ENCODE measurements at places on chromosomes 13 and 19.

DNA sequence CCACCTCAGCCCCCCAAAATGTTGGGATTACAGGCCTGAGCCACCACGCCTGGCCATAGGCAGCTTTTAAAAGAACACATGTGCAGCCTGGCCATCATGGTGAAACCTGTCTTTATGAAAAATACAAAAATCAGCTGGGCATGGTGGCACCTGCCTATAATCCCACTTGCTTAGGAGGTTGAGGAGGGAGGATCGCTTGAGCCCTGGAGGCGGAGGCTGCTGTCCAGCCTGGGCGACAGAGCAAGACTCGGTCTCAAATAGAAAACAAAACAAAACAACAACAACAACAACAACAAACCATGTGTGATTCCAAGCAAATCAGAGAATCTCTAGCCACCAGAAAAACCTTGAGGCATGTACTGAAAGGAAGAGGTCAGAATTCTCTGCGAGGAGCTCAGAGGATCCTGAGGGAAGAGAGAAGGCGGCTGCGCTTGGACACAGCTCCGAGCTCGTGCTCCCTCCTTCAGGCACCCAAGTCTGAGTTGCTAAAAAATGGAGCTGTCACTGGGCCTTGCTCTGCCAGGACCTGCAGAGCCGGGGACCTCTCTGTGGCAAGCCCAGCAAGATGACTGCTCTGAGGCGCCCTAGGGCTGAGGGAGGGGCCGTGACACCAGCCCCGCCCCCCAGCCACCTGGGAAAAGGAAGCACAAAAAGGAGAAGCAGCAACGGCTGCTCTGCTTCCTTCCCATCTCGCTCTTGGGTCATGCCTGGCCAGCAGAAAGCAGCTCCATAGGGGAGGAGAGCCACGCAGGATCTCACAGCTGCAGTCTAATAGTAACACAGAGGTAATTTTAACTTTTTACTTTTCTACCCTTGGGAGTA lies at the start of gene ARL11:
Gene ARL11 (plus strand): TSS at position 677 of the 822 bp plus-strand sequence. CDS start 1,941 bp downstream, outside the sequence.
- no peak for DNase-seq

- no peak for DNase-seq
Measured at GRCh38 chr19:10823690-10824089, 12.3 kb downstream of the TMED1 start.

- DNase-seq: no peak
Measured at GRCh38 chr19:27911122-27911898, 1301.6 kb downstream of the UQCRFS1 start.

DNA sequence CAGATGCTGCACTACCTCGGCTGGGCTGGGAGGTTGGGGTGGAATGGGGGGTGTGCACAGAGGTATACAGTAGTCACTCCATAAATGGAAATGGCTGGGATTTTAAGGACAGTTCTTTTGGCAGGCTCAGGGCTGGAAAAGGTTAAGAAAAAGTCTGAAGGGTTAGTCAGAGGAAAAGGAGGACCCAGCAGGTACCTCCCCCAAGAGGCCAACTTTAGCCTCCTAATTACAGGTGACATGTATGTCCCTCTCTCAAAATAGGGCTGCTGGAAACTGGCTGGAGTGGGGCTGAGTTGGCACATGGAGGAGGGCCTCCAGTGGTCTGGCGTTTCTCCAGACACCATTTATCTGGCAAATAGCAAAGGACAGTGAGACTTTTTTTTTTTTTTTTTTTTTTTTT lies 994 bp downstream of the CCDC194 start:
- DNase-seq: no peak

DNA sequence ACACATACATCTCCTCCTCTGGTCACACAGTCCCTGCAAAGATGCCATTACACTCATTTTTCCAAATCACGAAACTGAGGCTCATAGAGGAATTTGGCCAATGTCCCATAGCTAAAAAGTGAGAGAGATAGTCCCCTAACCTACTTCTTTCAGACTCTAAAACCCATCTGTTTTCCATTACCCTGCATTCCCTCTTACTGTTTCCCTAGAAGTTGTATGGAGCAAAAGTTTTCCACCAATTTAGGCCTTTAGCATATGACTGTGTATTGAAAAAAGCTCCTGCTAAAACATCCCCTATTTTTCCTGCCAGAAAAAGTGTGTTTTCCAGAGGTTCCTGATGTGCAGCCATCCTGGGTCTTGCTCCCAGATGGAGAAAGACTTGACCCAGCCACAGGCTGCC lies 16.3 kb downstream of the SERP2 start:
- no peak for DNase-seq

GRCh38 chr13:38045278-38046048 lies 175.9 kb upstream of the TRPC4 start:
- DNase-seq: no peak

DNA sequence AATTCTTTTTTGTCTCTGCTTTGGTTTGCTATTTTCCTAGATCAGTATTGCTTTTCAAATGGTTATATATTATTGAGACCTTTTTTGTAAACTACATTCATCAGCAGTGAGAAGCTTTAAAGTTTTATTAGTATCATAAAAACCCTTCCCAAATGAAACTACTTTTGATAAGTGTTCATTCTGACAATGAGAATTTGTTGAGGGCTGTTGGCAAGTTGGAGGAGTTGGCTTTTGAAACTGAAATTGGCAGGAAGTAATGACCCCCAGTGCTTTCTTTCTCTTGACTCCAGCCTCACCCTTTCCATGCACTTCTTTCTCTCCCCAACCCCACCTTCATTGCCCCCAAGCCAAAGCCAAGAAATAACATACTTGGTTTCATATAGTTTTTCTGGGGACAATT lies 113.8 kb downstream of the ZIC5 start:
- DNase-seq: no peak

GRCh38 chr13:79997244-79997643 lies 343.7 kb downstream of the SPRY2 start:
- DNase-seq: no peak

- DNase-seq: no peak
Measured at GRCh38 chr13:26041444-26041843, 10.4 kb downstream of the SHISA2 start.

- DNase-seq: no peak
Measured at GRCh38 chr19:49297403-49297802, 27.6 kb downstream of the SLC6A16 start.

- DNase-seq: no peak
Measured at GRCh38 chr13:105847527-105848291, 687.8 kb downstream of the EFNB2 start.

GRCh38 chr19:28829359-28829758 lies 383.6 kb downstream of the UQCRFS1 start:
- no peak for DNase-seq

- no peak for DNase-seq
Measured at GRCh38 chr19:7098096-7098495, 28.6 kb downstream of the ZNF557 start.

GRCh38 chr13:73231471-73231870 lies 172.7 kb downstream of the KLF5 start:
- DNase-seq: no peak

GRCh38 chr19:17227798-17228367 lies 1.9 kb downstream of the OCEL1 start:
- no peak for DNase-seq

DNA sequence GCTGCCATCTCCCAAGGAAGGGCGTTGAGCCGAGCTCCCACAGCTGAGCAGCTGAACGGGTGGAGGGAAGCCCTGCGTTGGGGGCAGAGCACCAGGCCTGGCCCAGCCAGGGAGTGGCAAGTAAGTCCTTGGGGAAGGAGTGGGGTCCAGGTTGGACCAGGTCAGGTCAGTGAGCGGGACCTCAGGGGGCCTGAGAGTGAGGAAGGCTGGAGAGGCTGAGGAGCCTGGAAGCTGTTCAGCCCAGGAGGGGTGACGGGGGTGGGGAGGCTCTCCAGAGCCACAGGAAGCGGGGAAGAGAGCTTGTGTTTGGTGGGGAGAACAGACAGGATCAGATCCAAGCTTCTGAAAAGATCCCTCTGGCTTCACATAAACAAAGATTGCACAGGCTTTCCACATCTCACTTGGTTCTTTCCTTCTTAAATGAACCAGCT lies 55.4 kb upstream of the ATP12A start:
- no peak for DNase-seq

GRCh38 chr19:5792224-5792623 lies 1.3 kb upstream of the DUS3L start:
- DNase-seq: no peak

DNA sequence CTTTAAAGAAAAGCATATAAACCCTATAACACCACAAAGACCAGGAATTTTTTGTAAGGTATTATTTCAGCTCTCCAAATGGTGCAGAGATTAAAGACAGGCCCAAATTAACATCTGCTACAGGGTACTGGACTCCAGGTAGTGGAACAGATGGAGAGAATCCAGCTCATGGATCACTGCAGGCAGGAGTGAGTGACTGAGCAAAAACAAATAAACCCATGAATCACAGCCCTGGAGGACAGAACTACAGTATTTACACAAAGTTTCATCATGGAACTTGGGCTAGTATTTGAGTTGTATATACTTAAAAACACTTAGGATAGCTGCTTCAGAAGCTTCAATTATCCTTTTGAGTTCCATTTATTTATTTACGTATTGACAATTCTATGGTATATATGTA lies 132.8 kb upstream of the SPRY2 start:
- DNase-seq: no peak

GRCh38 chr13:52736891-52737290 lies 2.7 kb downstream of the CNMD start:
- DNase-seq: no peak

DNA sequence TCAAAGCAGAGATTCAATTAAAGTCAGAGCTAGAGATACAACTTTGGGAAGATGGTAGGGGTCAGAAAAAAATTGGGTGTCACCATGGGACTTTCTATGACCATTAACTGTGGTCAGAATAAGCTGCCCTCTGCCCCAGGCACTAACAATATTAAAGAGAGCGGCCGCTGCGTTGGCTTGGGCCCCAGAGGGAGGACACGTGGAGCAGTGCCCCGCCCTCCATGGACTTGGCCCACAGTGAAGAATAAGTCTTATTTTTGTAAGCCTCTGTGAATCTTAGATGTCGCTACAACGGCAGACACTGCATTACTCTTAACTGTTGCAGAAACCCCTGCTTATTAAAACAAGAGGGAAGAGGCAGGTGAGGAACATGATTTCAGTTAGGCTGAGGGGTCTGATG lies 172.7 kb downstream of the UQCRFS1 start:
- no peak for DNase-seq

DNA sequence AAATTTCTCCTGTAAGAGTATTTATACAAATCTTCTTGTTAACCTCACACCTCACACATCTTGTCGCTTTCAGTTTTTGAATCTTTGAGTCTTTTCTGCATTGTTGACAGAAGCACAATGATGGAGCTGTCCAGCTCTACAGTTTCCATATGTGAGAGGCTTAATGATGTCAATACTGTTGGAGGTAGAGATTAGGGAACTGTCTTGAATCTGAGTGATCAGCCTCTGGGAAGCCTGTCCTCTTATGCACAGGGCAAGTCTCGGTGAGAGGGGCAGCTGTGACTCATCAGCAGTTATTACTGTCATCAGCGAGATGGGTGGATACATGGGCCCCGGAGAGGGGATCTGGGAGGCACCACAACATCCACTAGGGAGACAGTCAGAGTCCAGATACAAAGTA lies 4.6 kb upstream of the ITGBL1 start:
- no peak for DNase-seq

GRCh38 chr13:26011996-26012821 lies 39.6 kb downstream of the SHISA2 start:
- peak; percentile 10 for DNase-seq

DNA sequence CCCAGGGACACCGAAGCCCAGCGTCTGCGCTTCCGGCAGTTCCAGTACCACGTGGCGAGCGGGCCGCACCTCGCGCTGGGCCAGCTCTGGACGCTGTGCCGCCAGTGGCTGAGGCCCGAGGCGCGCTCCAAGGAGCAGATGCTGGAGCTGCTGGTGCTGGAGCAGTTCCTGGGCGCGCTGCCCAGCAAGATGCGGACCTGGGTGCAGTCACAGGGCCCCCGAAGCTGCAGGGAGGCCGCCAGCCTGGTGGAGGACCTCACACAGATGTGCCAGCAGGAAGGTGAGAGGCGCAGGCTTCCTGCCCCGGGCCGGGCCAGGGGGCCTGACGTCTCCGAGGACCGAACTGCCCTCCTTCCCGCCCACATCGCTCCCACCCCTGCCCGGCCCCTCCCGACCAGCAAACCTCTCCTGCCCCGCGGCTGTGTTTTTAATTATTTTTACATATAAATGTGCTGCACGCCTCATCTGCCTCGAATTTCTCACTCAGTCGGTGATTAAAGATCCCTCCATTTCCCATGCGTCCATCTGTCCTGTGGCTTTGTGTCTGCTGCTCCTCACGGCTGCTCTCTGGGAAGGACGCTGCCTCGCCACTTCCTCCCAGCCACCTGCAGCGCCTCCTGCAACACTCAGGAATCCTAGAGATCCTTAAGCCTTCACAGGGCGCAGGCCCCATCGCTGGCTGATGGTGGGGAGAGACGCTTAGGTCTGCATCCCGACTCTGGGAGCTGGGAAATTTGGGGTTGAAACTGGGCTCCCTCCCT lies 4.3 kb downstream of the ZSCAN1 start:
- no peak for DNase-seq

- no peak for DNase-seq
Measured at GRCh38 chr19:54792814-54793213, 10.6 kb upstream of the KIR2DL4 start.

- DNase-seq: no peak
Measured at GRCh38 chr19:21326169-21326568, 3.0 kb downstream of the ZNF708 start.

DNA sequence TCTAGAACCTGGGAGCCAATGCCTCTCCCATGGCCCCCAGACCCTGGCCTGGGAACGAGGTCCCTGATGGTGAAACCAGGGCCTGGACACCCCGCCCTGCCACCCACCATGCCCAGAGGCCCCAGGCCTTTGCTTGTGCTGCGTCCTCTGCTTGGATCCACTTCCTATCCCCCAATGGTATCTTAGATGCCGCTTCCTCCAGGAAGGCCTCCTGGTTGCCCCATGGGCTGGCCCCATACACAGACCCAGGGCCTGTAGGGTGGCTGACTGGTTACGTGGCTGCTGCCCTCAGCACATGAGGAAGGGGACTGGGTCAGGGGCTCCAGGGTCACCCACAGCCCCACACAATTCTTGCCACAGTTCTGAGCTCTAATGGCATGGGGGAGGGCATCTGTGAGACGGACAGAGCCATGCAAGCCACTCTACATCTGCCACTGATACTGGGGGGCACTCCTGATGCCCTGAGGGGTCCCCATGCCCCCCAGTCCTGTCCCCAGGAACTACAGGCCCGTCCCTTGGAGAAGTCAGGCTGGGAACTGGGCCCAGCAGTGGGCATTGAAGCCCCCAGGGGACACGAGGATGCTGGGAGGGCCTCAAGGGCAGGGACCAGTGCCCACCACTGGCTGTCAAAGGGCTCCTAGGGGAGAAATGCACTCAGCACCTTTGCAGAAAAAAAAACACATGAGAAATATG lies 5.0 kb downstream of the RPL36 start:
- no peak for DNase-seq

All from stimulated activated CD8-positive, alpha-beta memory T cell treated with anti-CD3 and anti-CD28 coated beads, Interleukin-4, amount 100 ng/mL, for 1 hour (primary cell).